ENCODE measurements at places on chromosomes 6 and 20.

DNA sequence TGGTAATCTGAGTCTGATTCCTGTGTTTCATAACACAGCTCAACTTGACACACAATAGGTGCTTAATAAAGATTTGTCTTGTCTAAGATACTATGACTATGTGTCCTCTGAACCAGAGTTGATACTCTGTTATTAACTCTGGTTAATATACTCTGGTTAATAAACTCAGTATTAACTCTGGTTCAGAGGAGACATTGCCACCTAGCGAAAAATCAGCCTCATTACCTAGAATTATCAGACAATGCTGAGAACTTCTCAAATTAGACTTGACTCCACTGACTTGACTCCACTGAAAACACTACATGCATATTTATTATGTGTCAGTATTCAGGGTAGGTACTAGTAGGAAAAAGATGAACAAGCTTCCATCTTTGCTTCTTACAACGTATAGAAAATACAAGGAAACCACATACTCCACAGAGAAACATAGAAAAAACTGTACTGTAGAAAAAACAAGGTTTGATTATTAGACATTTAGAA is 73.9 kb downstream of the AHI1 start:
- DNase-seq, result no peak

GRCh38 chr20:7505152-7505834 is 435.0 kb downstream of the HAO1 start:
- no peak for DNase-seq

- DNase-seq, result no peak
These were observed 21.5 kb downstream of the TUBB2B start for GRCh38 chr6:3205913-3206312.

DNA sequence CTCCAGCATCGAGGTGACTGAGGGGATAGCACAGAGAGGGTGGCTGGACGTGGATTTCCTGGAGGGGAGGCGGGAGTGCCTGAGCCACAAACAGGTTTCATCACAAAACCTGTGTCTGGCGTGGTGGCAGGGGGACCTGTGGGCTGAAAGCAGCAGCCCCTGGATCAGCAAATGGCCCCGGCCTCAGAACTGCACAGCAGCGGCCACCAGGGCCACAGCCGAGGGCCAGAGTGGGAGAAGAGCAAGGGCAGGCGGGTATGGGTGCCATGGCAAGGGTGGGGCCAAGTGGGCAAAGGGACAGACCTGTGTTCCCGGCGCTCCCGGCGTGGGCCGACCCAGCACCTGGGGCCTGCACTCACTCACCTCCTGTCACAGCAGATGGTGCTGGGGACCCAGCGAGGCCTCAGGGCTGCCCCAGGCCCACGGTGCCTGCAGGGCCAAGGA is 19.0 kb downstream of the NTSR1 start:
- DNase-seq, result no peak

- no peak for DNase-seq
These were observed 66.0 kb downstream of the ZBTB2 start for GRCh38 chr6:151325075-151326050.
